ENCODE measurements at places on chromosomes 4 and X.

- DNase-seq = no peak
Measured at GRCh38 chrX:115409551-115409950, 120.0 kb downstream of the LUZP4 start.

DNA sequence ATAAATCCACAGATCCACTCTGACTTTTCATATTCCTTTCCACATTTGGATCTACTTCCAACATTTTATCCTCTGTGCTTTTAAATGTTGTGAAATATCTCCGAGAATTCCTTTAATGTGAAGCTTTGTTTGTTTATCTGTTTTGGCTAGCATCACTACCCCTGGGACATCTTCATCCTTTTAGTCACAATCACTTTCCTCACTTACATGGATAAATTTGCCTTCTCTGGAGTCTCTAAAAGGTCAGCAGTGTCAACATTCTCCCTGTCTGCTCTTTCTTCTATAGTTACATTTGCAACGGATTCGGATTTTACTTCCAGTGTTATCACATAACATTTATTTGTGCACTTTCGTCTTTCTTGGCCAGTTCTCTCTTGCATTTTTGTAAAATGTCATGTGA is 34.2 kb upstream of the LRAT start:
- DNase-seq = no peak

GRCh38 chr4:6937201-6937600 is 27.6 kb downstream of the TBC1D14 start:
- no peak for DNase-seq

DNA sequence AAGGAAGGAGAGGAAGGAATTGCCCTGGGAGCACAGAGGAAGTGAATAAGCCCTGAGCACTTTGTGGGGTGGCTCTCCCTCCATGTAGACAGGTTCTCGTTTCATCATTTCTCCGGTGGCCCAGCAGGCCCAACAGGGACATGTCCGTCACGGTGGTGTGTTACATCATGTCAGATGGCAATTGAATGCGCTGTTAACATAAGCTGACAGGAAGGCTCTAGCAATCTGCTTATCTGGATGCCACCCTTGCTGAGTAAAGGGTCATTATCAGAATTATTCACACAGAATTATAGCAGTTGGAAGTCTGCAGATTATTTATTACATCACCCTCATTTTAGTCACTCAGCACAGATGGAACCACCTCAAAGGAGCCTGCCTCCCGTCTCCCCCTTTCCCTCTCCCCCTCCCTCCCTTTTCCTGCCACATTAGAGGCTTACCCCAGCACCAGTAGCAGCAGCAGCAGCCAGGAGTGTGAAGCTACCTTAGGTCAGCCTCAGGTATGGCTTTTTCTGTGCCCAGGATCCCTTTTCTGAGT is 124.3 kb upstream of the TRIM2 start:
- DNase-seq = no peak

DNA sequence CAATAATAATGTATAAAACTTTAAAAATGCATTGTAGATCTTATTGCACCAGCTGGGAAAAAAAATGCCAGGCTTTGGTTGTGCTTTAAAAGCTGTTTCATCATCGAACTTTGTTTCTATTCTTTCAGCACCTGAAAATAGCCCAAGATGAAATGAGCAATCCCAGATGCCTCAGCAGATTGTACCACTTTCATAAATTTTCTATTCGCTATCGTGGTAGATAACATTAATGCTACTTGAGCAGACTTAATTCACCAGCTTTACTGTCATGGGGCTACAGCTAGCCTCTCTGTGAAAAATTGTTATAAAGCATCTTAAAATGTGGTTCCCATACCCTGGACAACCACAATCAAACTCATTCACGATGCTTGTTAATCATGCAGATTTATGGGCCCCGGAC is 599.6 kb upstream of the HS3ST1 start:
- DNase-seq = no peak

DNA sequence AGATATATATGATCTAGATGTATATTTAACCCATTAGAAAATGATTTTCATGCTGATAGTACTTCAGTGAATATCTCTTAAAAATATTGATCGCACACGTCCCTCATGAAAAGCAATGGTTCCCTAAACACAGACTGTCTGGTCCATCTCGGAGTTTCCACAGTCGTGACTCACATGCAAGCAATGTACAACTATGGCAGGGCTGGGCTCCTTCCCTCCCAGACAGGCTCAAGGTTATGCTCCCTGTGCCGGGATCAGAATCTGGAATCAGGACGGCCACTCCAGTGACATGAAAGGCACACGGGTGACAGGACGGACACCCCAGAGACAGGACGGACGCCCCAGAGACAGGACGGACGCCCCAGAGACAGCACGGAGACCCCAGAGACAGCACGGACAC is 40.2 kb upstream of the PPP2R3B start:
- DNase-seq = no peak

DNA sequence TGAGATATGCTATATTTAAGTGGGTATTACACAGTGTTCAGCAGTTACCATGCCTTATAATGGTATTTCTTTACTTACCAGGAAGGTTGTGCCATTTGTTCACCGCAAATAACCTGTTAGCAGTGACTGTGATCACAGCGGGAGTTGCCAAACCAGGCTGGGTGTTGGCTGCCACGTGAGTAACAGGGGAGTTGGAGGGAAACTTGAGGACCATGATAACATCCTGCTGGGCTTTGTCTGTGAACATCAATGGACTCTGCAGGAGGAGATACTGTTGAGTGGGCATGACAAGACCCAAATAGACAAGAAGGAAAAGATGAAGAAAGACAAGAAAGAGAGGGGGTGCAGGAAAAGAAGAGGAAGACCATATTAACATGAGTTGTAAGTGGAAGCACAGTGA is 242.9 kb downstream of the DCLK2 start:
- DNase-seq = no peak

DNA sequence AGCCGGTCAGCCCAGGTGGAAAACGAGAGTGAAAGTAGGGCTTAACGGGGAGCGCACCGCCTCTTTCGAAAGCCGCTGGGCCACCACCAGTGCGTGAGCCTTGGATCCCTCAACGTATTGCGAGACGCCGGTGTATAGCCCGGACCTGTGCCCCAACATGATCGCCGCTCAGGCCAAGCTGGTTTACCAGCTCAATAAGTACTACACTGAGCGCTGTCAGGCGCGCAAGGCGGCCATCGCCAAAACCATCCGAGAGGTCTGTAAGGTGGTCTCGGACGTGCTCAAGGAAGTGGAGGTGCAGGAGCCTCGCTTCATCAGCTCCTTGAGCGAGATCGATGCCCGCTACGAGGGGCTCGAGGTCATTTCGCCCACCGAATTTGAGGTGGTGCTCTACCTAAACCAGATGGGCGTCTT is 929 bp downstream of the MAB21L2 start:
- no peak for DNase-seq

Measured in AG09309 (cell line).